ENCODE measurements at places on chromosomes 1 and 21.

- DNase-seq: no peak
Measured at GRCh38 chr1:1569341-1569740, 5.3 kb downstream of the SSU72 start.

DNA sequence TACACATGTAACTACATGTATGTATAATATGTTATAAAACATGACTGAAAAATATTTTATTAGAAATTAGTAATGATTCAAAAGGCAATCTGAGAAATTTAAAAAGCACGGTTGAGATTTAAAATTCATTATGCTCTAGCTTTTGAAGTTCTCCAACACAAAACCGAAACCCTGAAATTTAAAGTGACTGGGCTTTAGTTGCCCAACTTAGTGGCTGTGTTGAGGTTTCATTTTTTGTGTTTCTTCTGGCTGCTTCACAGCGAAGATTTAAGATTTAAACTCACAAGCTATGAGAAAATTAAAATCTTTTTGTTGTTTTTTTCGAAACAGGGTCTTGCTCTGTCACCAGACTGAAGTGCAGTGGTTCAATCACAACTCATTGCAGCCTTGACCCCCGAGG is 1058.7 kb downstream of the NCAM2 start:
- no peak for DNase-seq

GRCh38 chr1:12594966-12595756 is 22.8 kb downstream of the DHRS3 start:
- no peak for DNase-seq

DNA sequence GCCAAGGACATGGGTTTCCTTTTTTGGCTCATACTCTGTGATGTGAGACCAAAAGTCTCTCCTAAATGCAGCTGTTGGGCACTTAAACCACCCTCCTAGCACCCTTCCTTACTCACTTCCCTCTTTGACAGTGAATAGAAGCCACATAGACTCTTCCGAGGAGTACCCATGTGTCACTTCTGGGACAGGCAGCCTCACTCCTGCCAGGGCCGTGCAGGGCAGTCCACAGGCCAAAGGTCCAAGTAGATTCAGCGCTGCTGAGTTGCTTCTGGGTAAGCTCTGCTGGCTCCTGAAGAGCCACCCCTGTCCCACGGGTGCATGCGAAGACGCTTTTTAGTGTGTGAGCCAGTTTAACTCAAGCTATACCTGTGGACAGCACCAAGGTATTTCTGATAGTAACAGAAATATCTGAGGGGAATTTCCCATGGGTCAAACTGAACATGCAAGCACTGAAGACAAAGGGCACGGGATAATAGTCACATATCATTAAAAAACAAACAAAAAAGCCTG is 36.8 kb upstream of the BMP8B start:
- no peak for DNase-seq

GRCh38 chr1:17654519-17654918 is 100.6 kb upstream of the ACTL8 start:
- no peak for DNase-seq

- no peak for DNase-seq
Measured at GRCh38 chr1:94787691-94788090, 32.5 kb upstream of the SLC44A3 start.

DNA sequence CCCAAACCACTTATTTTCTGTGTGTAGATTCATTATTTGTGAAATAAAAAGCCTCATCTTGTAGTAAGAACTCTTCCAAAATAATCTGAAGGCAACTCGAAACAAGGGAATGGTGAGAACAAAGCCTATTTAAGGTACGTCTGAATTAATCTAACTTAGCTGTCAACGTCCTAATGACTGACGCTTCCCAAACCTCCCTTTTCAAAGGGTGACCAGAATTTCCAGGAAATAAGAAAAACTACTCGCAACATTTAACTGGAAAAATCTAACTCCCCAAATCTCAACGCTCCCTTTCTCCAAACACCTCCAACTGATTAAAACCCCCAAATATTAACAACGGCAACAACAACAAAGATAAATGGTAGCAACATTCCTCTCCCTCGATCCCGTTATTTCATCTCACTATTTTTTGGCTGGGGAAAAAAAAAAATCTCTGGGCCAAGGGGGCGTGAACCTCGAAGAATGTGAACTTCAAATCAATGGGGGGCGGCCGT is 693 bp downstream of the SRSF10 start:
- DNase-seq: no peak

DNA sequence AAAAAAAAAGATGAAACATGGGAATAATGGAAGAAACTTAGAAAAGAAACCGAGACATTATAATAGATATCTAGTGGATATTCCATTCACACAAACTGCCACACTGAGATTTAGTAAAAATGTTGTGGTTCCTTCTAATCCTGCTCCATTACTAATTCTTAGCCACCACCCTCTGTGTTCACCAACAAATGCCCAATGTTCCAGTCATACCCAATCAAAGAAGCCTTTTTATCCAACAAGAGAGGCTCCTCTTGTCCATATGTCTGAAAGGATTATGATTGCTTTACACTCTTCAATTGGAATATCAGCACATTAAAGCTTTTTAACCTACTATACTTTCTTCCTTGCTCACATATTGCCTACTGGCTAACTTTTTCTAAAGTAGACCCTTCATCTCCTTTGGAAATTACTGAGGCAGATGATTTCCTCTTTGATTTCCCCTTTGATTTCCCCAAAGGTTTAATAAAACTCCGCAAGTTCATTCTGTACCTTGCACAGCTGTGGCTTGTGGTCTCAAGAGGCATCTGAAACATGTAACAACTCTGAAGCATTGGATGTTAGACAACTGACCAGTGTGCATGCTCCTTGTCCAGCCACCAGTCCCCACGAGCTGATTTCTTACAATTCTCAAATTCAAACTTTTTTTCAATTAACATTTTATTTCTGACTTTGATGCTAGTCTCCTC is 305.6 kb upstream of the LYPLAL1 start:
- no peak for DNase-seq

- no peak for DNase-seq
Measured at GRCh38 chr1:59707178-59707791, 107.5 kb upstream of the HOOK1 start.

- DNase-seq: no peak
Measured at GRCh38 chr1:9164919-9165318, 36.0 kb upstream of the GPR157 start.

DNA sequence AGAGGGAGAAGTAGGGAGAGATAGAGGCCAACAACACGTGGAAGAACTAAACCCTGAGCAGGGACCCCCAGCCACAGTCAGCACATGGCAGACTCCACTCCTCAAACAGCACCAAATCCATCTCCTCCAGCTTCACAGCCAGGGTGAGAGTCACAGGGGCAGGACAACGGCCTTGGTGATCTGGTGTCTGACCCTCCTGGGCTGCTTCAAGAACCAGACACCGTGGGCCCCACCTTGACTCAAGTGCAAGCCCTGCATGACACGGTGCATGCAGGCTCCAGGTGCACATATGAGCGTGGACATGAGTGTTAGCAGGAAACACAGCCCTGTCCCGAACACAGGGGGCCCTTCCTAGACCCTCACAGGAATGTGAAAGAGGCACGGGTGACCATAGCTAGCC is 21.9 kb downstream of the S100A7 start:
- DNase-seq: no peak

DNA sequence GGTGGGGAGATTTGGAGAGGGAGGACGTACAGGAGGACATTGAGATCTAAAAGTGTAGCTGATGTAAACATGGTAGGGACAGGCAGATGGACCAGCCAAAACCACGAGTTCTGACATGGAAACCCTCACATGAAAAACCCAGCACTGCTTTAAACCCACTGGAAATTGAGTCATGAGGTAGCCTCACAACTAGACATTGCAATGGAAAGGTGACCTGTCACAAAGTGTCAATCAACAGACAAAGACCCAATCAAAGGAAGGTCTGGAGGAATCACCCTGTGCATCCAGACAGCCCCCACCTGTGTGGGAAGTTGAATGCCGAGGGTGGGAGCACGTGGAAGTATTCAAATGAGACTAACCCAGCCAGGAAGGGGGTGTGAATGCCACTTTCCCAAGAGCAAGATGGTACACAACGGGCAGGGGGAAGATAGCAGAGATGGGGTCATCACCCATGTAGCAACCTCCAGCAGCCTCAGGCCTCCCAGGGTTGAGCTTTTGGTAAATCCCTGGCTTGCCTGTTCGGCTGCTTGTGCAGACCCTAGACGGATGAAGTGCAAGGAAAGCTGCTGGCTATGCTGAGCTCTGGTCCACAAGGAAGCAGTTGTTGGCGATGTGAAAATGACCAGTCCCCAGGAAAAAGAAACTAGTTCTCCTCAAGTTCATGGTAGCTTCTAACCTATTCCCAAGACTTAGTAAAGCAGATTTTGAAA is 5.6 kb downstream of the FCMR start:
- no peak for DNase-seq

- DNase-seq: no peak
Measured at GRCh38 chr1:174174461-174175329, 15.4 kb downstream of the RABGAP1L start.

DNA sequence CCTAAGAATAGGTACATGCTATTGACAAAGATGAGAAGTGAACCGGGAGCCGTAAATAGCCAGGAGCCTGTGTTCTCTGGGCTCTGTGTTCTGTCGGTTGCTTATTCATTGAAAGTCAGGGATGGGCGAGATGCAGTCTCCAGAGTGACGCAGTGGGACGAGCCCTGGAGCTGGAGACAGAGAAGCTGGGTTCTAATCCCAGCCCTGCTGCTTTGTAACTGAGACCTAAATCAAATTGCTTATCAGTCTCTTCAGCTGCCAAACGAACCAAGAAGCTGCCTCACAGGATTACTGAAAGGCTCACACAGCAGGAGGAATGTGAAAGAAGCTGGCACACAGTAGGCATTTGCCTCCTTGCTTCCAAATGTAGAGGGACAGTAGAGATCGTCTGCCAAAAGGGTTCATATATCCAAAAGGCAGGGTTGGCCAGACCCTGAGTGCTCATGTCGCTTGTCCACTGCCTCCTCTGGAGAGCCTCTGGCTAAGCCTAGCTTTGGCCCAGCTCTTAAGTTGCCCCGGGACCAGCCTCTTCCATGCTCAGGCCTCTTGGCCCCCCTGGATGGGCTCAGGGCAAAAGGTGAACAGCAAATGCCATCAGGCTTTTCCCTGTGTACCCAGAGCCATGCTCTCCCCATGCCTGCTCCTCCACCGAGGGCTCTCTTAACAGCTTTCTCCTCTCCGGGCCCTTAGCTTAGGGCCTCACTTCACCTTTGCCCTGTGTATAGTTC is 134.2 kb upstream of the IPO9 start:
- DNase-seq: no peak

GRCh38 chr1:155000726-155001424 is 1.7 kb upstream of the ZBTB7B start:
- peak; percentile 63 for DNase-seq

GRCh38 chr1:230292689-230293389 is 133.3 kb downstream of the PGBD5 start:
- DNase-seq: peak; percentile 73

GRCh38 chr1:109201123-109201703 is 12.5 kb upstream of the SARS1 start:
- DNase-seq: peak; percentile 55

- peak; percentile 64 for DNase-seq
Measured at GRCh38 chr1:58652651-58653184, 47.1 kb downstream of the MYSM1 start.

- no peak for DNase-seq
Measured at GRCh38 chr1:27963393-27963792, 3.6 kb downstream of the XKR8 start.

GRCh38 chr1:60763741-60764140 is 318.6 kb upstream of the NFIA start:
- DNase-seq: no peak

GRCh38 chr1:2061065-2061778 is 11.0 kb downstream of the PRKCZ start:
- no peak for DNase-seq

- DNase-seq: no peak
Measured at GRCh38 chr1:73914951-73915350, 283.0 kb downstream of the LRRIQ3 start.

DNA sequence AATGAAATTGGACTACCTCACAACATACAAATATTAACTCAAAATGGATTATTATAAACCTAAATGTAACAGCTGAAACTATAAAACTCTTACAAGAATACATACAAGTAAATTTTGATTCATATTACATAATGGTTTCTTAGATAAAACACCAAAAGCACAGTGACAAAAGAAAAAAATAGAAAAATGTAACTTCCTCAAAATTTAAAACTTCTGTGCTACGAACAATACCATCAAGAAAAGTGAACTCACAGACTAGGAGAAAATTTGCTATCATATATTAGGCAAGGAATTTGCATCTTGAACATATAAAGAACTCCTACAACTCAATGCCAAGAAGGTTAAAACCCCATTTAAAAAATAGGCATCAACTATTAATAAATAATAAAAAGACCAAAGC is 31.2 kb downstream of the ANGPTL3 start:
- no peak for DNase-seq

DNA sequence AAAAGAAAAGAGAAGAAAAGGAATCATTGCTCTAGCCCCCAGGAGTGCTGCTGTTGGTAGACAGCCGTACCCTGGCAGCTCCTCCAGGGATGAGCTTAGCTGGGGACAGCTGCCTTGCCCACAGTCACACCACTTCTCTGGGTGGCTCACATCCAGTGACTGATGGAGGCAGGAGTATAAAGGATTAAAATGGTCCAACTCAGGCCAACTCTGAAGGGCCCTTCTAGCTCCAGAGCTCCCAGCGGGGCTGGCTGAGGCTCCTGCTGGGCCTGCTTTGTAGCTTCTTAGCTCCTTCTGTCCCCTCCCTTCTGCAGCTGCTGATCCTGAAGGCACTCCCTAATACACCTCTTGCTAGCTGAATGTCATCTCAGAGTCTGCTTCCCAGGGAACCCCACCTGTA is 4.4 kb downstream of the CITED4 start:
- DNase-seq: no peak

GRCh38 chr21:44357064-44357837 is 3.8 kb downstream of the TRPM2 start:
- DNase-seq: no peak

DNA sequence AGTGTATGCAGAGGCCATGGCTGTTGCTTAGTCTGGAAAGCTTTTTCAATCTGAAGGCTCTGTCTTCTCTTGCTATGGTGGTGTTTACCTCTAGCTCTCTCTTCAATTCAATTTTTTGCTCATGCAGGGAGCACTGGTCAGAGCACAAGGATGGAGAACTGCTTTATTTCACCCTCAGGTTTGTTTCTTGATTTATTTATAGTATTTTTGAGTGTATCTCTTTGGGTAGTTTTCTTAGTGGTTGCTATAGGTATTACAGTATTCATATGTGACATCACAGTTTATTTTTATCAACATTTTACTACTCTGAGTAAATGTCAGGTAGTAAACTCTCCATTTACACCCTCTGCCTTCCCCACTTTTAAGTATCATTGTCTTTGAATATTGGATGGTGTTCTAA is 147.9 kb downstream of the RASAL2 start:
- DNase-seq: no peak

- no peak for DNase-seq
Measured at GRCh38 chr1:227911376-227911775, 36.4 kb downstream of the WNT9A start.
